Stimulated activated CD8-positive, alpha-beta memory T cell treated with anti-CD3 and anti-CD28 coated beads, Interleukin-7, amount 100 ng/mL, for 4 hours (primary cell): ENCODE measurements at places on chromosomes 2 and 18.

DNA sequence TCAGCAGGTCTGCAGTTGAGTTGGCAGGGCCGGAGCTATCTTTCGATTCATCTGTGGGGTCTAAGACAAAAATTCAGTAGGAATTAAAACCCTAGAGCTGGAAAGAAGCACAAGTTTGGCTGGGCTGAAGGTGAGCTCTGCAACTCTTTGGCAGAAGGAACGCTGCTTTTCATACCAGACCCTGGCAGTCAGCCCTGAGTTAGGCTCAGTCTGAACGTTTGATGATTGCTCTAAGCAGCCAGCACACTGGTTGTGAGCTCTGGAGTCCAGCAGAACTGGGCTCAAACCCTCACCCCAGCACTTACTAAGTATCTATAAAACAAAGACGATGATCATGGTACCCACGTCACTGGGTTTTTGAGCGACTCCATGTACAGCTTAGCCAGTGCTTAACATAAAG lies 192.5 kb downstream of the TNS1 start:
- DNase-seq: no peak

DNA sequence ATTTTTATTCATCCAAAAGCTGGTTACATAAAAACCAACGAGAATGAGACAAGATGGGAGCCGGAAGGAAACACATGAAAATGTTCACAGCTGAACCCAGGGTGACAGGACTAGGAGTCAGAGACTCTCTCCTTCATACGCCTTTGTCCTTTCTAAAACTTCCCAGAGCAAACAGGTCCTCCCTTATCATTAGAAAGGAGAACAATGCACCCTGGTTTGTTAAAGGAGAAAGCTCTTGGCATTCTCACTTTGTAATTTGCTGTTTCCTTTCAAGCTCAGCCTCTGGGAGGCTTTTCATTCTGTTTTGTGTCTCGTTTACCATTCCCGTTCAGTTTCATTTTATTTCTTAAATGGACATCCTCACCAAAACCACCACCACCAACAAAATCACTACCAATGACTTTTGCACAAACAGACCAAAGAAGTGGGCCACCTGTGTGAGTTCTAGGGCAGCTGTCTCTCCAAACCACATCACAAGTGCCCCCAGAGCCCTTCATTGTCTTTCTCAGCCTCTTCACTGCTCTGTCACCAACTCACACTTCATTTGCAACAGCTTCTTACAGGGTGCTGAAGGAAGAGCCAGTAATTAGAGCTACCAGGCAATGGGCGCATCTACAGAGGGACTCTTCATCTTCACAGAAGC lies 105.3 kb downstream of the HDAC4 start:
- no peak for DNase-seq

DNA sequence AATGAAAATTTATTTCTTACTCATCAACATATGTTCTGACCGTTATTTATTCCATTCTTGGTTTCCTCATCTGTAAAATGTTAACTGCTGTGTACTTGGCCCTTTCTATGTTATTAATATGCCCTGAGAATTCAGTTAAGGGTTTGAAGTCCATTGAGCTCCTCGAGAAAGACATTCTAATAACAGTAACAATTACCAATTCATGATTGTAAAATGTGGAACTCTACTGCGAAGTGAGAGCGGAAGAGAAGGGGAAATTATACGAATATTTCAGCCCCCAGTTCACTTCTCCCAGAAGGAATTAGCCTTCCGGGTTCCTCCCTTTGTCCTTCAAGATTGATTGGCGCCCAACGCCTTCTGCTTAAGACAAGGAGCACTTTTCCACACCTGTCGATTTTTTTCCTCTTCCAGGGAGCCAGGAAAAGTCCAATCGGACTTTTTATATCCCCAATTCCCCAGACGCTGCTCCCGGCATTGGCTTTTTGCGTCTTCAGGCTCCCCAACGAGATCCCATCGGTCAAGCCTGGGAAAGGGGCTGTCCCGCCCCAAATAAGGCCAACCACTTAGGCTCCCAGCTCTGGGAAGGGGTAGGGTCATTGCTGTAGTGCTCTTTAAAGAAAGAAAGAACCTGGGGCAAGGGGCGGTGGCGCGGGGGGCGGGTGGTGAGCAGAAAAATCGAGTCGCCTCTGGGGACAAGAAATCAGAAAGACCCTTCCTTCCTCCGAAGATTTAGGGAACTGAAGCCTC lies 1.6 kb downstream of the DSC2 start:
- DNase-seq: no peak

- no peak for DNase-seq
Measured at GRCh38 chr2:44836174-44836573, 105.3 kb upstream of the SIX3 start.

DNA sequence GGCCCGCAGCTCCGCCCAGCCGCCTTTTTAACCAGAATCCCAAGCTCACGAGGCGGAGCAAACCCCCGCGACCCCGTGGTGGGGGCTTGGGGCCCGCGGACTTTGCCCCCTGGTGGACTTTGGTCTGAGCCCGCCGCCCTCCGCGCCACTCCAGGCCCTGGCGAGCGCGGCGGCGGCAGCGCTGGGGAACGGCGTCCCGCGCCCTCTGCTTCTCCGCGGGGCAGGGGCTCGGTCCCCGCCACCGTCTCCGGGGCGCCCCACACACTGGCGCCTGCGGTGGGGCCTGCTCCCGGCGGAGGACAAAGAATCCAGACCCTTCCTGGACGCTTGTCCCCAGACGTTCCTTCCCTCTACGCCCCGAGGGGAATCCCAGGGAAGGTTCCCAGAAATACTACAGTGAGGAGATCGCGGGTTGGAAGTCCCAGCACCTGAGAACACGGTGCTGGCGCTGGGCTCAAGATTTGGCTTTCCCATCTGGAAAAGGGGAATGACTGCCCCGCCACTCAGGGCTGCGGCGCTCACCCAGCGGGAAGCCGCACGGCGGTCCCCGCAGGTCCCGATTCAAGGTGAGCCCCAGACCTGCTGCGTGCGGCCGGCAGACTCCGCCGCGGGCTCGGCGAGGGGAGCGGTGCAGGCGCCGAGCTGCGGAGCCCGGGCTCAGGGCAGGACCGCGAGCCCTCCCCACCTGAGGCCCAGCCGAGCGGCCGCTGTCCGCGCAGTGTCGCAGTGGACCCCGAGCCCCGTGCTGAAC lies at the start of gene HAAO:
Gene HAAO (minus strand): TSS at position 1 of the 751 bp plus-strand sequence. CDS start 47 bp downstream, outside the sequence.
- DNase-seq: no peak

- DNase-seq: no peak
Measured at GRCh38 chr2:178630581-178630980, 150.3 kb downstream of the PLEKHA3 start.

GRCh38 chr2:137644731-137645130 lies 319.5 kb upstream of the HNMT start:
- no peak for DNase-seq

GRCh38 chr18:77058290-77058835 lies 74.2 kb downstream of the MBP start:
- no peak for DNase-seq

GRCh38 chr2:113138428-113139322 lies 11.3 kb downstream of the IL1RN start:
- no peak for DNase-seq

DNA sequence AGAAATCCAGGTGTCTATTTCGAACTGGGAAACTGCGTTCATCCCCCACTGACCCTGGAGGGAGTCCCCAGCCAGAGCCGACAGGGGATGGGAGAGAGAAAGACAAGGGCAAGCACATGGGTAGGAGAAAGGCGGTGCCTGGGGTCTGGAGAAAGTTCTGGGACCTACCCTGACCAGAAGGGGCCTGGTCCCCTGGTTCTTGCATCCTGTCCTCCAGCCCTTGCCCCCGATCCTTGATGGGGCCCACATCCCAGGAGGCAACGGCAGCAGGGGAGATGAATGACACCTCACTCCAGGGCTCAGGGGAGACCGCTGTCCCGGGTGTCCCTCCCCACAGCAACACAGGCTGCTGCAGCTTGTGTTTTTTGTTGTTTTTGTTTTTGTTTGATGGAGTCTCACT lies 4.9 kb downstream of the ADCY3 start:
- no peak for DNase-seq

GRCh38 chr2:56325661-56326345 lies 142.0 kb downstream of the CCDC85A start:
- DNase-seq: no peak

- DNase-seq: no peak
Measured at GRCh38 chr2:218343591-218343990, 13.1 kb upstream of the CATIP start.

DNA sequence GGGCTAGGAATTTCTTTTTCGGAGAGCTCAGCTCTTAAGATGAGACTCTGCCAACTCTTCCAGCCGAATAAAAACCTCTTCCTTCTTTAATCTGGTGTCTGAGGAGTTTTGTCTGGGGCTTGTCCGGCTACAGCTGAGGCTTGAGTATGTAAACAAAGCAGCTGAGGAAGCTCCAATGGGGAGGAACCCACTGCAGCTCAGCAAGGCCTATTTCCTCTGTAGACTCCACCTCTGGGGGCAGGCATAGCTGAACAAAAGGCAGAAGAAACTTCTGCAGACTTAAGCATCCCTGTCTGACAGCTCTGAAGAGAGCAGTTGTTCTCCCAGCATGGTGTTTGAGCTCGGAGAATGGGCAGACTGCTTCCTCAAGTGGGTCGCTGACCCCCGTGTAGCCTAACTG lies 838.7 kb downstream of the CCDC85A start:
- no peak for DNase-seq

DNA sequence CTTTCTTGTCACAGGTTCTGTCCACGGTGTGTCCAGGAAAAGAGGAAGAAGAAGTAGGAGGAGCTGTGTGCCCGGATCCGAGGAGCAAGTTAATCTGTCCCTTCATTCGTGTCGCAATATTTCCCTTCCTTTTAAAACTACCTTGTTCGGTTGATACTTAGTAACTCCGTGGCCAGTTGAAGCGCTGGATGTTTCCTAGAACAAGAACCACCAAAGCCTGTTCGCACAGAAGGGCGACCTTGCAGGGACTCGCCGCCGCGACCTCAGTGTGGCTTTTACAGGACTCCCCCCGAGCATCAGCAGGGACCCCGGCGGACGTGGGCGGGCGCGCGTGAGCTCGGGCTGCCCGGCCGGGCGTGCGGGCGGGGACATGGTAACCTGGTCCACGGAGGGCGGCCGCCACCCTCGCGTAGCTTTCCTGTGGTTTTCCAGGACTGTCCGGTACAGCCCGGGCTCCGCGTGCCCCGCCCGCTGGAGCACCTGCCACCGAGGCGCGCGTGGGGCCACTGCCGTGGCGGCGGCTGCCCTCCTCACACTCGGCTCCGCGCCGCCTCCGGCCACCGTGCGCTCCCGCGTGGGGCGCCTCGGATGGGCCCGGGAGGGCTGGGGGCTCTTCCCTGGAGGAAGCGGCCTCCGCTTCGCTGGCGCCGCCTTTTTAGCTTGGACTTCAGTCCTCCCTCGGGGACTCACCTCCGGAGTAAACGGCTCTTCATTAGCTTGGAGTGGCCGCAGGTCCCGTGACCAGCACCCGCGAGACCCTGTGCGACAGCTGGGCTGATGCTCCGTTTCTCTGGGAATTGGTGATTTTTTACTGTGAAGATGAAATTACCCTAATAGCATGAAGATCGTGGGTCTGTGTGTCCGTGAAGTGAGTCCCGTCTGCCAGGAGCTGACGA lies 9.2 kb upstream of the D2HGDH start:
- no peak for DNase-seq

- DNase-seq: no peak
Measured at GRCh38 chr2:113164930-113165585, 8.7 kb upstream of the PSD4 start.

DNA sequence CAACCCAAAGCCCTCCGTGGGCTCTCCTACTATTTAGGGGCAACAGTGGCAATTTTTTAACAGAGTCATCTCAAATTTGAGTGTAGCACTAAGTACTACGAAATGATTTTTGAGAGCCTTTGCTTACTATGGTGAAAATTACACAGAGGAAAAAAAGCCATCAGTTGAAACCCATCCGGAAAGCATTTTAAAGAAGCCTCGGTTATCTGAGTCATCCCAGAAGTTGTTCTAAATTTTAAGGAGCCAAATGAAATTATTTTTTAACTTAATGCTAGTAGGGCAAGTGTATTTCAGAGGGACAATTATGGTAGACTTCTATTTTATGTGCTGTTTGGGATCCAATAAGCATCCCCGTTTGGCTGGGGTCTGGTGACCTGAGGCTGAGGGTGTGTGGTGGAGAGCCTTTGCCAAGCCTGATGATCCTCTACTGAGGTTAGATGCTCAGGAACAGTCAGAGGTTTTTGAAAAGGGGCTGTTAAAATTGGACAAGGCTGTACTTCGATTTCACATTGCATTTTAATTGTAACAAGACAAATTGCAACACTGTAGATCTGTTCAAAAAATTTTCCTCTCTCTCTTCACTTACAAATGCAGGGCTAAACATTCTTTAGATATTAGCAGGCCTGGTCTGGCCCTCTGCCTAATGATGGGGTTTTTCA lies 47.0 kb downstream of the RAPGEF4 start:
- no peak for DNase-seq
